Colonic mucosa (tissue), 4 donors: ENCODE measurements at places on chromosomes 1 and 21. TPM values are rescaled to one million over a fixed set of nuclear protein-coding genes. Genes with fewer than 3 reads are reported as not detected.

GRCh38 chr1:176656257-176656995 lies 193.5 kb downstream of the PAPPA2 start:
- no peak overlapping the region for H3K27ac ChIP-seq
- DNase-seq = no peak
- no peaks in the 10 kb centered on the region for H3K4me1 ChIP-seq
- no peaks in the 10 kb centered on the region for H3K36me3 ChIP-seq

DNA sequence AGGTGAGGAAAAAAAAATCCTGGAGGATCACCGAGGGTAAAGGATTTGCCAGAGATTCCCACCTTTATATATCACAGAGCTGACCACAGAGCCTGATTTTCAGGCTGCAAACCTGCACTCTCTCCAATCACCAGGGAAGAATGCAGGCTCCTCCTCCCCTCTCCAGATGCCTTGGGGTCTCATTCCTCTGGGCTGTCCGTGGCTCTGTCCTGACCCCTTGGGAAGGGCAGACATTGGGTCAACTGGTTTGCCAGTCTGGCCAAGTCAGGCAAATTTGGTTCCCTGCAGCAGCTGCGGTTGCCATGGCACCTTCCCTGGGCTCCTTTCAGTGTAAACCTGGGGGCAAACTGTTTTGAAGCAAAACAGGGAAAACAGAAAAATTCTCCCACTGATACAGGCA lies 11.6 kb upstream of the OPRD1 start:
- no peak for DNase-seq
- no peak overlapping the region for H3K27ac ChIP-seq
- no peaks in the 10 kb centered on the region for H3K27me3 ChIP-seq
- no peaks in the 10 kb centered on the region for H3K36me3 ChIP-seq
- no peak overlapping the region for H3K4me3 ChIP-seq
- no peaks in the 10 kb centered on the region for H3K4me1 ChIP-seq

- peak; percentile 48 for DNase-seq
- H3K27me3 ChIP-seq = no peaks in the 10 kb centered on the region
- H3K36me3 ChIP-seq = no peaks in the 10 kb centered on the region
- no peaks in the 10 kb centered on the region for H3K4me1 ChIP-seq
- H3K27ac ChIP-seq = peak overlapping the region; percentile 84
- H3K4me3 ChIP-seq = peak overlapping the region; percentile 75
Observed at GRCh38 chr21:32611471-32611997, 643 bp downstream of the CFAP298 start.

ST6GALNAC5 gene
- 2.1 TPM for total RNA-seq

NRAS gene
- total RNA-seq = 54.8 TPM

DNA sequence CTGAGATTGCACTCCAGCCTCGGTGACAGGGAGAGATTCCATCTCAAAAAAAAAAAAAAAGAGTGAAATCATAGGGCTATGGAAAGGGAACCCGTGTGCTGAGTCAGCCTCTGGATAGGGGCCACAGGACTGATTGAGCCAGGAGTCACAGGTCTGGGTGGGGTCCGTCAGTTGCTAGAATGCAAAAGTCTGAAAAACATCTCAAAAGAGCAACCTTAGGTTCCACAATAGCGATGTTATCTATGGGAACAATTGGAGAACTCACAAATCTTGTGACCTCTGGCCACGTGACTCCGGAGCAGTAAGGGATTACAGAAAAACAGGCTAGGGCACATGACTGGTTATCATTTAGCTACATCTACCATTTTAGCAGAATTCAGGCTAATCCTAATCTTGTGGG lies 32.8 kb upstream of the GREM2 start:
- no peak for DNase-seq
- no peaks in the 10 kb centered on the region for H3K36me3 ChIP-seq
- H3K27ac ChIP-seq = no peak overlapping the region
- H3K27me3 ChIP-seq = no peaks in the 10 kb centered on the region

- no peaks in the 10 kb centered on the region for H3K36me3 ChIP-seq
- no peak overlapping the region for H3K4me3 ChIP-seq
- no peak overlapping the region for H3K27ac ChIP-seq
Observed at GRCh38 chr1:227300682-227301081, 17.6 kb downstream of the CDC42BPA start.

GRCh38 chr1:198185146-198185545 lies 28.3 kb downstream of the NEK7 start:
- H3K27ac ChIP-seq = no peak overlapping the region
- H3K4me1 ChIP-seq = no peaks in the 10 kb centered on the region
- no peak for DNase-seq
- no peak overlapping the region for H3K4me3 ChIP-seq
- no peaks in the 10 kb centered on the region for H3K27me3 ChIP-seq

GRCh38 chr1:228982637-228983036 lies 247.4 kb downstream of the RHOU start:
- H3K4me3 ChIP-seq = no peak overlapping the region
- DNase-seq = no peak
- H3K27ac ChIP-seq = no peak overlapping the region
- H3K36me3 ChIP-seq = no peaks in the 10 kb centered on the region
- H3K4me1 ChIP-seq = no peaks in the 10 kb centered on the region

GRCh38 chr1:61432616-61433388 lies 292.1 kb downstream of the TM2D1 start:
- no peak overlapping the region for H3K27ac ChIP-seq
- no peaks in the 10 kb centered on the region for H3K36me3 ChIP-seq
- H3K4me1 ChIP-seq = no peaks in the 10 kb centered on the region
- DNase-seq = no peak
- H3K27me3 ChIP-seq = no peaks in the 10 kb centered on the region
- no peak overlapping the region for H3K4me3 ChIP-seq

CR1L gene
- total RNA-seq = not detected

DNA sequence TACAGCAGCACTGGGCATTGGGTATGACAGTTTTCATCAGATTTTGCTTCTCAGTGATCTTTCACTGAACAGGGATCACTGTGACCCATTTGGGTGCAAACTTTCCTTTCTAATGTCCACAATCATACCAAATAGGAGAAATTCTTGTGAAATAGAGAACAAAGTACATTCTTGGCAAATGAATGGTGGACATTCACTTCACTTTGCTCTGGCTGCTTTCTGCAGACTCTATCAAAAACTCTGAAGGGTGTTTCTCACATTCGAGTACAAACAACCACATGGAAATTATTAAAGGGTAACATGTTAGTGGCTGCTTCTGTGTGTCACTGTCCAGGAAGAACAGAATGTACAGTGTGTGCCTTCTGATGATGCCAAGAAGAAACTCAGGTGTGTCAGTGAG lies 61.9 kb upstream of the ADAM30 start:
- H3K27ac ChIP-seq = no peak overlapping the region
- DNase-seq = no peak
- no peak overlapping the region for H3K4me3 ChIP-seq
- no peaks in the 10 kb centered on the region for H3K4me1 ChIP-seq
- H3K27me3 ChIP-seq = no peaks in the 10 kb centered on the region

DNA sequence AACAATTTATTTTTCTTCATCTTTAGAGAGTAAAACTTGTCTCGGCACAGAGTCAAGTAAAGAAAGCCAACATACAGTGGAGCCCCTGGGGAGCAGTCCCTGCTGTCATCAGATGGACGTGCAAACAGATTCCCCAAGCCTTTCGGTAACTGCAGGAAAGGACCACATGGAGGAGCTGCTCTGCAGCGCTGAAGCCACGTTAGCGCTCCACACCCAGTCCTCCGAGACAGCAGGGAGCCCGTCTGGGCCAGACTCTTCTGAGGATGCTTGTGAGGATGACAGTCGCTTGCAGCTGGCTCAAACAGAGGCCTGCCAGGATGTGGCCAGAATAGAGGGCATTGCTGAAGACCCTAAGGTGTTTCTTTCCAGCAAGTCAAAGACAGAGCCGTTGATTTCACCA lies 77.1 kb upstream of the SCCPDH start:
- DNase-seq = peak; percentile 46
- no peak overlapping the region for H3K4me3 ChIP-seq
- H3K27me3 ChIP-seq = no peaks in the 10 kb centered on the region

- H3K36me3 ChIP-seq = no peaks in the 10 kb centered on the region
- no peaks in the 10 kb centered on the region for H3K27me3 ChIP-seq
- no peak overlapping the region for H3K27ac ChIP-seq
- no peak for DNase-seq
- H3K4me3 ChIP-seq = no peak overlapping the region
Observed at GRCh38 chr1:53693339-53693738, 45.6 kb downstream of the GLIS1 start.

DNA sequence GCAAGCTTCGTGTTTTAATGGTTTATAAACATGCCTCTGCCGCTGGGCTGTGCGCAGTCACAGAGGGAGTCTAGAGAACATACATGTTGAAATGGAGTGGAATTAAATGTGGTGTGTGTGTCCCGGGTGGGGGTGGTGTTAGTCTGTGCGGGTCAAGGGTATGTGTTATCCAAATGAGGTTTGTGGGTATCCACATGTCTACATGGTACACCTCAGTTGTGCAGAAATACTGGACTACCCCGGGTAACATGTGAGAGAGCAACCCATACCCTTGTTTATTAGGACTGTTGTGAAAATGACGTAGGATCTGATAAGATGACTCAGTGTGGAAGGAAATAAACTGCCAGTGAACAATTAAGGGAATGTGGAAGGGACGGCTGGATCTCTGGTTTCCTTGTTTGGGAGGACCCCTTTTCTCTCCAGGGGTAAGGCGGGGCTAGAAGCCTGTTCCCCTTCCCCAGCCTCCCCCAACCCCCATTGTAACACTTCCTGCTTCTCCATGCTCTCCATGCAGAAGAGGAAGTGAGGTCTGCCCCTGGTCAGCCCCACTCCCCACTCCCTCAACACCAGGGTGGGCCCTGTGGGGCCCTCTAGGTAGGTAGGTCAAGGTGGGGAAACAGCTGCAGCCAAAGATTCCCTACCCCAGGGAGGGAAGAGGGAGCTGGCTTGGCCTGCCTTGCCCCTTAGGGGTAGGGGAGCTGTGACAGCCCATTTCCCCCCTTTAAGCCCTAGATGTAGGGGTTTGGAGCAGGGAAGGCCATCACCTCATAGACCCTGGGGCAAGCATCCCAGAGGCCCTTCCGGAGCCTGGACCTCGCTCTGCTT lies 690 bp downstream of the EPS8L3 start:
- H3K4me3 ChIP-seq = peak overlapping the region; percentile 61
- H3K27me3 ChIP-seq = no peaks in the 10 kb centered on the region
- no peaks in the 10 kb centered on the region for H3K36me3 ChIP-seq

DNA sequence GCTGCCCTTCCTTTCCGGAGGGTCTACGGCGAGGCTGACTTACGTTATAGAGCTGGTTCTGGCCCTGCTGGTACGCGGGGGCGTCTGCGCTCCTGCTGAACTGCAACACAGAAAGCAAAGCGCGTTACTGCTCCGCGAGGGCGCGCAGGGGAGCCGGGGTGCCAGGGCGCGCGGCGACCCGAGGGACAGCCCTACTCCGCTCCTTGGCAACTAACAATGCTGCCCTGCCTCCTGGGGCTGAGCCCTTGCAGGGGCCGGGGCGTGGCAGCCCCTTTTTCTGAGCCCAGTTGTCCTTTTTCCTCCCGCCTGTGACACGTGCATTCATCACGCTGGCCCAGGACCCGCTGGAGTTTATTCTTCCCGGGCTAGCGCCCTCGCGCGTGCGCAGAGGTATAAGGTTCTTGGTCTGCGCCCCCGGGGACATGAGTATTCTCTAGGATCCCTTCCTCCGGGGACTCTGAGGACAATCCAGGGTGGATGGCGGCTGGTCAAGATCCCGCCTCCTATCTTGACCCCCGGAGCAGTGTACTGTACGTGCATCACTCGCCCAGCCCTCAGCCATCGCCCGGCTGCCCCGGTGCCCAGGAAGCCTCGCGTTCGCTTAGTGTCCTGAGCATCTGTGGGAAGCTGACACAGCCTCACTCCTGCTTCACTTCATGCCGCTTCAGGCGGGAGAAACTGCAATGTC lies 78.9 kb downstream of the CD247 start:
- H3K36me3 ChIP-seq = no peaks in the 10 kb centered on the region
- peak; percentile 67 for DNase-seq
- H3K27ac ChIP-seq = no peak overlapping the region
- no peaks in the 10 kb centered on the region for H3K27me3 ChIP-seq
- peaks cover 3% of the 10 kb centered on the region for H3K4me1 ChIP-seq

DNA sequence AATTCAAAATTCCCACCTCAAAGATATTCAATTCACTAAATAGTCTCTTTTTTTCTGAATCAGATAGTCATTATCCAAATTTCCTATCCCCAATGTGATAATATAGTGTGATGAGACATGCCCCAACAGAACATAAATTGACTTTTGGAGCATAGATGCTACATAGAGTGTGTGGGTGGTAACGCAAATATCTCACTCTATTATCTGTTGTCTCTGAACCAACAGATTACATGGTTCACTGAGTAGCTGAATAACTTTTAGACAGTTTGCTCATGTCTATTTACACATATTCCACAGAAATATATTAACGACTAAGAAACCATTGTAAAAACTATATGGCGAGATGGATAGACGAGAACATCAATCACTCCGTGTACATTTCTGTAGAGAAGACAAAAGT lies 209.9 kb downstream of the BARHL2 start:
- no peaks in the 10 kb centered on the region for H3K36me3 ChIP-seq
- no peaks in the 10 kb centered on the region for H3K27me3 ChIP-seq
- H3K27ac ChIP-seq = no peak overlapping the region
- no peak for DNase-seq
- H3K4me3 ChIP-seq = no peak overlapping the region

SPATA21 gene
- not detected for total RNA-seq
